ENCODE measurements at places on chromosomes 5 and 9.

DNA sequence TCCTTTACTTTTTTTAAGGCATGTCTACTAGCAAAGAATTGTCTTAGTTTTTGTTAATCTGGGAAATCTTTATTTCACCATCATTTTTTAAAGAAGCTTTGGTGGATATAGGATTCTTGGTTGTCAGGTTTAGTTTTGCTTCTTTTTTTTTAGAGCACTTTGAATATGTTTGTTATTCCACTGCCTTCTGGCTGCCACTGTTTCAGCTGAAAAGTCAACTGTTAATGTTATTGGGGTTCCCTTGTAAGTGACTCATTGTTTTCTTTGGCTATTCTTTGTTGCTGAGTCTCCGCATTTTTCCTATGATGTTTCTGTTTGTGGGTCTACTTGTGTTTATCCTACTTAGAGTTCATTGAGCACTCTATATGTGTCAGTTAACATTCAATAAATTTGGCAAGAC, 44.4 kb downstream of the PHAX start:
- no peak for DNase-seq

GRCh38 chr9:79572032-79572607, 355 bp downstream of the TLE4 start:
- DNase-seq, result peak; percentile 39

GRCh38 chr9:16787724-16788123, 82.7 kb downstream of the BNC2 start:
- DNase-seq, result no peak

GRCh38 chr5:170250810-170251317, 18.1 kb downstream of the C5orf58 start:
- DNase-seq, result no peak

DNA sequence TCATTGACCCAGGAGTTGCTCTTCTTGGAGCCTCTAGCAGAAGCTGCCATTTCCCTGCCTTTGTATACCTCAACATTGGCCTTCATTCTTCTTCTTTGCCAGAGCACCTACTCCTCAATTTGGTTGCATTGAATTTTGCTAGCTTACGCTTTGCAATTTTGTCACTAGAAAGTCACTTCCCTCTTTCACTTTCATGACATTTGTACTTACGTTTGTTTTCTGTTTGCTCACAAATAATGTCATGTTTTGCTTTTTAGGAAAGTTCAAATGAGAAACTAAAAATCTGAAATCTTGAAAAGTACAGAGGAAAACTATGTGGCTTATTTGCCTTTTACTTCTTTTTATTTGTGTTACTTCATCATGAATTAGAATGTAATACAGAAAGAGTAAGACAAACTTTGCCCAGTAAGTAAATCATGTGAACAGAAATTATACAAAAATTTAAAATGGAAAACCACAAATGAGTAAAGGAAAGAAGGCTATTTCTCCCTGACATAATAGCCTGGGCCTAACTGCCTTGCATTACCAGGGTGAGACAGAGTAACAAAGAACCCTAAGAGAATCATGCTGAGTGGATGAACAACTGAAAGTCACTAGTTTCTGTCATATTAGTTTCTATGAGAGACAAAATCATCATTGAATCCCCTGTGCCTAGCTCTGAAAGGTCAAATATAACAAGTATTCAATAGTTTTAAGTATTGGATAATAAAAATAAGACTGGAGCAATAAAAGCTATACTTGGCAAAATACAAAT, 7.4 kb upstream of the IFNA1 start:
- DNase-seq, result peak; percentile 6

- peak; percentile 85 for DNase-seq
Measured at GRCh38 chr9:128072144-128073021, 4.4 kb downstream of the SLC25A25 start.

GRCh38 chr5:63346451-63346850, 615.8 kb downstream of the HTR1A start:
- no peak for DNase-seq

- DNase-seq, result no peak
Measured at GRCh38 chr9:78927099-78927940, 630.4 kb downstream of the PSAT1 start.

- DNase-seq, result no peak
Measured at GRCh38 chr5:14365831-14366430, 215.7 kb upstream of the OTULINL start.

- no peak for DNase-seq
Measured at GRCh38 chr5:154493274-154493673, 15.2 kb upstream of the HAND1 start.

- peak; percentile 94 for DNase-seq
Measured at GRCh38 chr9:35096035-35096849, at the start of gene PIGO. Gene PIGO (minus strand): TSS chr9:35096591. CDS start chr9:35095565, 1,026 bp downstream.

GRCh38 chr5:149062371-149063016, 368 bp downstream of the SH3TC2 start:
- peak; percentile 55 for DNase-seq

DNA sequence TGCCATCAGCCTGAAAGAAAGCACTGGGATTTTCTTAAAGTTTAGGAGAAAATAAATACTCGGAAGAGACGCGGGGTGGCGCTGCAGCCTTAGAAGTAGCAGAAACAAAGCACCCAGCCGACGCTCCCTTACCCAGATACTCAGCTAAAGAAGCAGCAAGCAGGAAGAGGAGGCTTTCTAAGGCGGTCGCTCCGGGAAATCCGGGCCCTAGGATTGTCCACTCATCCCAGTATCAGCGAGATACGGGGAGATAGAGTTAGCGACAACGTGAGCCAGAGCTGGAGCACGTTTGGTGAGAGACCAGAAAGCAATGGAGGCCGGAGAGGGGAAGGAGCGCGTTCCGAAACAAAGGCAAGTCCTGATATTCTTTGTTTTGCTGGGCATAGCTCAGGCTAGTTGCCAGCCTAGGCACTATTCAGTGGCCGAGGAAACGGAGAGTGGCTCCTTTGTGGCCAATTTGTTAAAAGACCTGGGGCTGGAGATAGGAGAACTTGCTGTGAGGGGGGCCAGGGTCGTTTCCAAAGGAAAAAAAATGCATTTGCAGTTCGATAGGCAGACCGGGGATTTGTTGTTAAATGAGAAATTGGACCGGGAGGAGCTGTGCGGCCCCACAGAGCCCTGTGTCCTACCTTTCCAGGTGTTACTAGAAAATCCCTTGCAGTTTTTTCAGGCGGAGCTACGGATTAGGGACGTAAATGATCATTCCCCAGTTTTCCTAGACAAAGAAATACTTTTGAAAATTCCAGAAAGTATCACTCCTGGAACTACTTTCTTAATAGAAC, at the start of gene PCDHB2:
PCDHB2 (plus strand) TSS at position 135 of the 782 bp plus-strand sequence; CDS start at position 311, 176 bp downstream.
- peak; percentile 2 for DNase-seq

GRCh38 chr9:136093995-136094881, 851 bp downstream of the NACC2 start:
- DNase-seq, result peak; percentile 80

GRCh38 chr5:84301535-84301934, 83.1 kb downstream of the EDIL3 start:
- DNase-seq, result no peak

- no peak for DNase-seq
Measured at GRCh38 chr5:170143710-170144109, 38.0 kb downstream of the FOXI1 start.

- peak; percentile 76 for DNase-seq
Measured at GRCh38 chr9:120436983-120437475, 142.9 kb downstream of the CDK5RAP2 start.

GRCh38 chr5:171386861-171387344, 746 bp upstream of the NPM1 start:
- peak; percentile 72 for DNase-seq

- no peak for DNase-seq
Measured at GRCh38 chr9:122225312-122226141, 3.2 kb downstream of the LHX6 start.

GRCh38 chr9:19641046-19641445, 147.8 kb downstream of the SLC24A2 start:
- peak; percentile 25 for DNase-seq

DNA sequence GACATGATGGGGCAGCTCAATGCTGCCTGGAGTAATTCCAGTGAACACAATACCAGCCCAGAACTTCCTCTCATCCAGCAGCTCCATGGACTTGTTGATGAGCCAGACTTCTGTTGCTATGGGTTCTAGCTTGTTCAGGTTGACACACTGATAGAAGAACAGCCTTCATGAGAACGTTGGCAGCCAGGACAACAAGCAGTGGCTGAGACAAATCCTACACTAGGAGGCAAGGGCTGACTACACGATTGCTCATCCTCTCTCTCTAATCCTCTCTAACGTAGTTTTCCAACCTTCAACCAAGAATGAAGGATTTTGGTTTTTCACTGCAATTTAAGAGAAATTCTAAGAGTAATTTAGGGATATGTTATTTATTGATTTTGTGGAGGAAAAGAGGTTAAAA, 67.8 kb downstream of the NIPSNAP3B start:
- DNase-seq, result no peak

GRCh38 chr5:161544350-161544765, 2.2 kb downstream of the GABRB2 start:
- peak; percentile 69 for DNase-seq

DNA sequence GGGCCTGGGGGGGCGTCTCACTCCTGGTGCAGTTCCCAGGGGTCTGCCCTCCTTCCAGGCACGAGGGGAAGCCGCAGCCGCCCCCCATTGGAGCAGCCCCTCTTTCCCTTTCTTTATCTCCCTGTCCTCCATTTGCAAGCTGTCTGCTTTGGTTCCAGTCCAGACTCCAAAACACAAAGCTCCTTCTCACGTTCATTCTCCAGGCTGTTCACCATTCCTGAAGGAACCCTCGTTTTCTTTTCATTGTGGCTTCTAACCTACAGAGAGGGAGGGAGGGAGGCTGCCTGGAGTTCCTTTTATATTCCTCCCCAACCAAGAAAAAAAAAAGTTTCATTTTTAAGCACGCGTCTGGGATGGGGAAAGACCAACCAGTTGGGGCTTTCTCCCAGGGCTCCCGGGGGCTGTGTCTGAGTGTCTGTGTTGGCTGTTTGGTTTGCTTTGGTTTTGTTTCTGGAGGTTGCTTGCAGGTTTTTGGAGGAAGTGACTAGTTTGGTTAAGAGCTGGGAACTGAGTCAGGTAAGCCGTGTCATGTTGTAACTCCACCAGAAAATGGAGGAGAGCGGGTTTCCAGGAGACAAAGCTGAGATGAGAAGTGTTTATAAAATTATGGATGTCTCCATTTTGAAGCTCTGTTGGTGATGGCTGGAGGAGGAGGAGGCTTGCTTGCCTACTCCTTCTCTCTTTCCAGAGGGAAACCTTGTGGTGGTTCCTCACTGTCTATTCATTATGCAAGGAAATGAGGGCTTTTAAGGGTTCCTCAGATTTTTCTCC, 1.6 kb downstream of the ZNF462 start:
- no peak for DNase-seq

- DNase-seq, result peak; percentile 90
Measured at GRCh38 chr9:83708515-83709158, 879 bp upstream of the UBQLN1 start.

- no peak for DNase-seq
Measured at GRCh38 chr5:170372971-170373370, 16.2 kb downstream of the KCNMB1 start.

GRCh38 chr9:123090198-123090896, 56.9 kb downstream of the GPR21 start:
- no peak for DNase-seq

DNA sequence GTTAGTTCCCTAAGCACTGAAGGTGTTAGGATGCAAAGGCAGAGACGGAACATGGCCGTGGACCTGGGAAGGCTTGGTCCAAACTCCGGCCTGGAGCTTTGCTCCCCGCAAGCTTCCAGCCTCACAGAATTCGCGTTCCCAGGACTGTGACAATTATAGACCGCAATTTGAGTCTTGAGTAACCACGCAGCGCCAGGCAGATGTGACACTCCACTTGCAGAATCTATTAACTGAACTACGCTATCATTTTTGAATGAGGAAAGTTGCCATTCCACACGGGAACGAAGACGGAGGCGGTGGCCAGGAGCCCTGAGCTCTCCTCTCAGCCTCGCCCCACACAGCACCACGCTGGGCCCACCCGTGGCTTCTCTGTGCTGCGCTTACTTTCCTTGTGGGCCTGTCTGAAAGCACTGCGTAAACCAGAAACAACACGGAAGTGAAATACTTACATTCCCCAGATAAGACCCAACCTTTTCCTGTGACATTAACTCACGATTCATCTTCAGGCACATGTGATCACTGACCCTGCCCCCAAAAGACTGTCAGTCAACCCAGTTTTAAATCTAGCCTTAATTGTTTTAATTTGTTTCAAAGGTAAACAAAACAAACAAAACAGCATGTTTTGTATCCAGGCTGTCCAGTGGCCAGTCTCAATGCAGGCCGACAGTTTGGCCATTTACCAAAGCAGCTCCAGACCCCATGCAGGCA, 16.1 kb upstream of the COL5A1 start:
- DNase-seq, result peak; percentile 6

DNA sequence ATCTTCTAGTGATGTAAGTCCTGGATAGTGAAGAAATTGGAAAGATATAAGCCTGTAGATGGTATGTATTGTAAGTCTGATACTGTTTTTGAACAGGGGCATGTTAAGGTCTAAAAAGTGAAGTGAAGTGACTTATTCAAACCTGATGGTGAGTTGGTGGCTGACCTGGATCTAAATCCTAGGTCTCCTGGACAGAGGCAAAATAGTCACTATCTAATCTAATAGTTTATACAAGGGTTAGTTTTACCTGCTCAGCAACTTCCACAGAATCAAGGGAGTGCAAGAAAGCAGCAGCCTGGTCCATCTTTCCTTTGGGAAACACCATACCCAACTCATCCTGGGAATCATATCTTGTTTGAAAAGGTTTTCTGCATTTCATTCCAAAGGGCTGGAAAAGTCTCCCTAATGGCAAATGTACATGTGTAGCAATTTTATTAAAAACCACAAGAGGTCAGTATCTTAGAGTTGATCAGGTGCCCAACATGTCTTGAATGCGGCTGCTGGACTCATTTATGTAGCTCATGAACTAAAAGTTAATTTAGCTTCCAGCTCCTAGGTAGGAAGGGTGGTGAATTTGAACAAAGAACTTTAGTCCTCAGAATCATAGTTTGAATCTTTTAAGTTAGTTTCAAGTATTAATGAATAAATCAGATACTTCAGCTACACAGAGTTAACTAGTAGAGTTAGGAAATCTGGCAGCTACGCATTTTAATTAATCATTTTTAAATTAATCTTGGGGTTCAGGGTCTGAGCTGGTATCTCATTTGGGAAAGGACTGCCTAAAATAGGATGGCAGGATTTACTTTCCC, 26.0 kb downstream of the SKP2 start:
- DNase-seq, result peak; percentile 63

GRCh38 chr9:118009614-118010013, 305.4 kb downstream of the TLR4 start:
- DNase-seq, result no peak

DNA sequence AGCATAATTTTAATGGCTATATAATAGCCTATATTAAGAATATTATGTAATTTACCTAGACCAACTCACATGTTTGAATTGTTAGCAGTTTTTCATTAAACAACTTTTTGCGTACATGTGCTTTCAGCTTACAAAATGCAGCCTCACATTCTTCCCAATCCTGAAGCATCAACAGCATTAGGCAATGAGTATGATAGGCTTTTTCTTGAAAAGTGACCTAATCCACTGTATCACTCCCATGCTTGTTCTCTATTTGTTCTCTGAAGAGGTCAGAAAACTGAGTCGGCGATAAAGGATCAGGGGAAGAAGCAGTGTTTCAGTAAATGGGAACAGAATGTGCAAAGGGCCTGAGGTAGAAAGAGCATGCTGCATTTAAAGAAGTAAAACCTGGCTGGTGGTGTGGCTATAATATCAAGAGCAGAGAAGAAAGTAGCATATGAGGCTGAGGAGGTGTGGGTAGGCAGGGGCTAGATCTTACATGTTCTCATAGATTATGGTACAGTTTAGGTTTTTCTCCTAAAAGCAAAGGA, 212.4 kb downstream of the SAXO1 start:
- no peak for DNase-seq

Measured in hematopoietic multipotent progenitor cell treated with erythropoietin and hydrocortisone succinate and interleukin-3 and kit ligand, for 6 days (in vitro differentiated cells).